ENCODE measurements at places on chromosomes 12 and 14.

GRCh38 chr12:10690906-10691305, 17.1 kb upstream of the STYK1 start:
- no peak for DNase-seq

DNA sequence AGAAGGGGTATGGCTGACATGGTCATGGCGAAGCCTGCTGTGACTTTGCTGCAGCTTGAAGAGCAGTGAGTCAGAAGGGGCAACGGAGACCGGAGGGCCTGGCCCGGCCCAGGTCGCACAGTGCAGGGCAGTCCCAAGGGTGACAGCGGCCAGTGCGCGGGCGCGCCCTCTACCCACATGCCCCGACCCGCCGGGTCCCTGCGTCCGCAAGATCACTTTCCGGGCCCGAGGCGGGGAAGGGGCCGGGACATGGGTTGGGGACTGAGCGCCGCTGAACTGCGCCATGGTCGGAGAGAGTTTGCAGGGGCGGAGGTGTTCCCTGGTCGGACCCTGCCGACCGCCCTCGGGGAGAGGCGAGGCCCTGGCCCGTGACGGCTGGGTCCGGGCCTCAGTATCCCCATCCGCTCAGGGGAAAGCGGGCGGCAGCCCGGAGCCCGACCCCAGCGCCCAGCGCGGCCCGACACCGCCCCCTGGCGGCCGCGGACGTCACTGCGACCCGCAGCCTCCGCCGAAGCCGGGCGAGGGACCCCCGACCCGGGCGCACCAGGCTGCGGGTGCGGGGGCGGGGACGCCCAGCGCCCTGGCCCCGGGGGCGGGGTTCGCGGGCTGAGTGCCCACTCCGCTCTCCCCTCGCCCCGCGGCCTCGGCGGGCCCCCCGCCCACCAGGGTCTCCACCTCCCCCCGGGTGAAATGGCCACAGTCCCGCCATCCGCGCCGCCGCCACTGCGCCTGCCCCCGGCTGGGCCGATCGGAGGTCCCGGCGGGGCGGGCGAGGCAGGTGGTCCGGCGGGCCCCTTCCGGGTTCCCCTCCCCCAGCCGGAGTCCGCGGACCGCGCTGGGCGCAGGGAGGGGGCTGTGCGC, 7.2 kb upstream of the ANKRD9 start:
- peak; percentile 62 for DNase-seq

DNA sequence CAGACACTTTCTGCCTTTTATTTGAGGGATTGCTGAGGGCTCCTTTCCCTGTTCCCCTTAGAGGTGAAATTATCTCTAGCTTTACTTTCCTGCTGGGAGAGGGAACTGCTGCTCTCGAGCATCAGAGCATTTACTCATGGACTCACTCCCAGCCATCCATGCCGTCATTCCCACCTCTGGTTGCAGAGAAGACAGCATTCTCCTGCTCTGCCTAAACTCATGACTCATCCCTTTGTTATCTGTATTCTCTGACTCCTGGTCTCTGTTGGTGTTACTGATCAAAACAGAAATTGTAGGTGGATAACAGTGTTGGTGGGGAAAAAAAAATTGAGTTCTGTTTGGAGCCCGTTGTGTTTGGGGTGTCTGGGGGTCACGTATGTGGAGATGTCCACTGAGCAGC, 159.3 kb downstream of the TTC8 start:
- no peak for DNase-seq

DNA sequence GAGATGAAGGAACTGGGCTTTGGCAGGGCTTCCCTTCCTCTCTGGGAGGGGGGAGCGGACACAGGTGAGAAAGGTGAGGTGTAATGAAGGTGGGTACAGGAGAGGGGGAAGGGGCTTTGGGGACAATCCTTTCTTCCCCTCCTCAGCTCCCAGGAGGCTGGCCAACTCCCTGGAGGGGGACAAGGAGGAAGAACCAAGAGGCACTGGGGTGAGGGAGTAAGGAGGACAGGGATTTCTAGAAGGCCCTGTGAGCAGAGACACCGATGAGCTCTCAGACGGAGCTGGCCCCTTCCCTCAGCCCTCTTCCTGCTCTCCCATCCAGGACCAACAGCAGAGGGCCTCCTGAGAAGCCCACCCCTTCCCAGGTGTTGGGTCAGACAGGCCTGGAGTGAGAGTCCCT, 53.4 kb downstream of the PLEKHG3 start:
- DNase-seq: no peak

GRCh38 chr14:58362798-58363412, 32.8 kb upstream of the TOMM20L start:
- peak; percentile 49 for DNase-seq

- no peak for DNase-seq
These were observed 70.4 kb downstream of the TMEM116 start for GRCh38 chr12:111942557-111942956.

GRCh38 chr12:94260717-94261116, 112.3 kb downstream of the PLXNC1 start:
- DNase-seq: no peak

GRCh38 chr14:90759370-90760077, 56.7 kb downstream of the TTC7B start:
- DNase-seq: no peak

- DNase-seq: no peak
These were observed 13.3 kb downstream of the RAP1B start for GRCh38 chr12:68623984-68624383.

DNA sequence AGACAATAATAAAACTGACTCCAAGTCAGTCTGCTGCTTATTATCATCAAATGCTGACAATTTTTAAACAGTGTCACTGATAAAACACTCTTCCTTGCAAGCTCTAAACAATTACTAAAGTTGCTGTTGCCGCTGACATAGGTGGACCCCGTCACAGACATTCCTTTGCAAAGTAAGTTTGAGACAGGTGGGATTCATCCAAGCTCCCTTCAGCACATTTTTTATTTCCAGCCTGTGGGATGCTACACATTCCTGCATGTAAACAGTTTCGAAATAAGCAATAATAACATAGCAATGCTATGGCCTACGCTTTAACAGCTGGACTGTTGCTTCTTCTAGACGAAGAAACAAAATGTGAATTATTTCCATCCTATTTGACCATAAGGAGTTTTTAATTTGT, 85.4 kb upstream of the HIF1A start:
- DNase-seq: no peak

DNA sequence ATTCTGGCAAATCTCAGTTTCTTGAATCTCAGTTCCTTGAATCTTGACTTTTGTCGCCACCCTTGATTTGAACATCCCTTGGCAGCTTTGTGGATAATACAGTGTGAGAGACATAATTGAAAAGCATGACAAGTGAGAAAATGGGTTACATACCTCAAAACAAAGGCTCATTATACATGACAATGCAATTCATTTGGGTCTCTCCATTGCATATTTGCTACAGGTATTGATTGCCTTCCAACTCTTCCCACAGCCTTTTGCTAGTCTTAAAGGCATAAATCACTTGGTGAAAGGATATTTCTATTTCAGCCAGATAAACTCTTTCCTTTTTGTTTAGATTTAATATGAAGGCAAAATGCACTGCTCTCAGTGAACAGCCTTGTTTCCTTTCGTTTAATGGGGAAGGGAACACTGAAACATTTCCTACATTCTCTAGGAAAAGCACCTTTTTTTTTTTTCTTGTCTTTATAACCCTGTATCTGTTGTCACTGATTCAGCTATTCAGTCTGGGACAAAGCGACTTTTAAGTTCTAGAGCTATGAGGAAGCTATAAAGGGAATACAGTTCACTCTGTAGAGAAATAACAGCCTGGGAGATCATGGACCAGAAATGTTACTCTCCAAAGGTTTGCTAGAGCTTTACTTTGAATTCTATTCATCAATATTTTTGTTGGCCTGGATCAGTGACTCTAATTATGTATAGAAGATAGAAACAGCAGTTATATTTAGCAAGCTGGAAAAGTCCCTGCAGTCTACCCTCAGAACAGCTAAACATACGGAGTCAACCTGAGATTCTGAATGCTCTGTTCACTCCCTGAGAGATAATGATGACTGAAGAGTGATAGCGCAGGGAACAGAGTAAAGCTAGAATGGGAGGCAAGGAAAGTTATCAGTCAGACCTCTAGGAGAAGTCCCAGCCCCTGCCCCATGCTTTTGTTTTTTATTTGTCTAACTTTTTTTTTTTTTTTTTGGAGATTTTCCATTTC, 311.4 kb downstream of the RGS6 start:
- DNase-seq: no peak

DNA sequence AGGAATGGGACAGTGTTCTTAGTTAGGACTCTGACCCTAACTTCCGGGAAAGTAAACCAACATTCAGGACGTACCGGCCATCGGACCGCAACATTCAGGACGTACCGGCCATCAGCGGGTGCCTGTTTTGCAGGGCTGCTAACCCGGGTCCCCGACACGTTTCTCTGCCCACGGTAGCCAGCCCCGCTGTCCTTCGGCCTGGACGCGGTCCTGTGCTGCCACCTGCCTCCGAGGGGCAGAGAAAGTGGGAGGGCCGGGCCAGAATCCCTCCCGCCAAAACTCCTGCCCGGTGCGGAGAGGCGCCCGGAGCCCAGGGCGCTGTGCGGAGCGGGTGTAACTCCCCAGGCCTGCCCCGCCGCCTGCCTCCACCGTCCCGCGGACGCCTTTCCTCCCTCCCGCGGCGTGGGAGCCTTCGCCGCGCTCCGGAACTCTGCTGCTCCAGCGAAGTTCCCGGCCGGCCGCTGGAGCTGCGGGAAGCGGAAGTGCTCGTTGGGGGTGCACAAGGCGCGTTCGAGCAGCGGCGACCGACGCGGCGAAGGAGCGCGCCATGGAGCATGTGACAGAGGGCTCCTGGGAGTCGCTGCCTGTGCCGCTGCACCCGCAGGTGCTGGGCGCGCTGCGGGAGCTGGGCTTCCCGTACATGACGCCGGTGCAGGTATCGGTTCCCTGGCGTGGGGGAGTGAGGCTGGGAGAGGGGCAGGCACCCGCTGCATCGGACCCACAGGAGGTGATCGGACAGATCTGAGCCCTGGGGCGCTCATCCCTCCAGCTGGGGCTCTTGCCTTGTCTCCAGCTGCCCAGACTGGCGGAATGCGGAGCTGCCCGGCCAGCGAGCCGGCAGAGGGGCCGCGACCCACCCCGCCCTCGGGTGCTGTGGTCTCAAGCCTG, at the start of gene DDX55:
Gene DDX55 (plus strand): TSS at position 498 of the 888 bp plus-strand sequence. CDS start 50 bp downstream, at position 548.
- peak; percentile 62 for DNase-seq

GRCh38 chr12:80936353-80936641, 1.4 kb downstream of the LIN7A start:
- no peak for DNase-seq

DNA sequence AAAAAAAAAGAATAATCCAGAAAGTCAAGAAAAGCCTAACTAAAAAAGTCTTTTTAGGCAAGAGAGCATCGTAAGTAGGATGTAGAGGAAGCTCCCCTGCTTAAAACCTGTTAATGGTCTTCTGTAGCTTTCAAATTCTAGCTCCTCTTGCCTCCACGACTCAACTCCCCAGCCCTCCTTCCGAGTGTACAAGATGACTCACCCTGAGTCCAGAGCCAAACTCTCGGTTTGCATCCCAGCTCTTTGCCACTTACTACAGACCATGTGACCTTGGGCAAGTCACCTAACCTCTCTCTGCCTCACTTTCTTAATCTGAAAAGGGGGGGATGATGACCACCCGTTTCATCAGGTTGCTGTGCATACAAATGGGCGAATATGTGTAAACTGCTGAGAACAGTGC, 460.4 kb downstream of the DPF3 start:
- no peak for DNase-seq

DNA sequence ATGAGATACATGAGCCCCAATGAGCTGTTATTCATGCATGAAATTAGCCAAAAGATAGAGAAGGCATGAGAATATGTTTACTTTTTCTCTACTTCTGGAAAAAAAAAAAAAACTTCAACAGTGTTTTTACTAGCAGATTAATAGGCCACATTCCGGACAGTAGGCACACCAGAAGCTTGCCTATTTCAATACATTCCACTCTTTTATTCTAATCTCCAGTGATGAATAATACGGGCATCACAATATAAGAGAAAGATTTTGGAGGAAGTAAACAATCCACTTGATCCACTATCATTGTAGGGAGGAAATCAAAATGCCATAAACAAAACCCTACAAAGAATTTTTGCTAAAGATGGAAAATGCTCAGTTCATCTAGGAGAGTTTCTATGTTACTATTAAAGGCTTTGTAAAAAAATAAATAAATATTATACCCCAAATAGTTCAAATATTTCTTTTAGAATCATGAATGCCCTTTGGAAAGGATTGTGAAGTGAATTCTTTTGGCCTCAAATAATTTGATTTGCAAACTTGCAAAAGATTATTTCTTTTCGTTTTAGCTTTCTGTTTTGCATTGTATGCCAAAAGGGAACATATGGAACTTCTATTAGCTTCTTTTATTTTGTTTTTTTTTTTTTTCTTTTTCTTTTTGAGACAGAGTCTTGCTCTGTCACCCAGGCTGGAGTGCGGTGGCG, 232.6 kb downstream of the EPS8 start:
- no peak for DNase-seq

- DNase-seq: peak; percentile 42
These were observed 6.7 kb downstream of the CDKN1B start for GRCh38 chr12:12723681-12724420.

DNA sequence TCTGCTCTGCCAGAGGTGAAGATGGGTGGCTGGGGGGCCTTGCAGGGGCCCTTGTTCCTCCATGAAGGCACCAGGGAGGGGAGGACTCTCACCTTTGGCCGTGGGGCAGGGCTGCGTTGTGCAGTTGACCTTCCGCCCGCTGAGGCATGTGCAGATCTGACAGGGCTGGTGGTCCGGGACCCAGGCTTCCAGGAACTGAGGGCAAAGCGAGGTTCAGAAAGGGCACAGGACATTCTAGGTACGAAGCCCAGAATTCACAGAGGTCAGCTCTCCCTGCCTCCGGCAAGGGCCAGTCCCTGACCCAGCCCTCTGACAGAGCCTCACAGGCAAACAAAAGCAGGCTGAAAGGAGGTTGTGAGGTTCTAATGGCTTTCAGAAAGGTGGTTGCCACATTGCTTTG, 40.4 kb upstream of the ANO2 start:
- DNase-seq: no peak

DNA sequence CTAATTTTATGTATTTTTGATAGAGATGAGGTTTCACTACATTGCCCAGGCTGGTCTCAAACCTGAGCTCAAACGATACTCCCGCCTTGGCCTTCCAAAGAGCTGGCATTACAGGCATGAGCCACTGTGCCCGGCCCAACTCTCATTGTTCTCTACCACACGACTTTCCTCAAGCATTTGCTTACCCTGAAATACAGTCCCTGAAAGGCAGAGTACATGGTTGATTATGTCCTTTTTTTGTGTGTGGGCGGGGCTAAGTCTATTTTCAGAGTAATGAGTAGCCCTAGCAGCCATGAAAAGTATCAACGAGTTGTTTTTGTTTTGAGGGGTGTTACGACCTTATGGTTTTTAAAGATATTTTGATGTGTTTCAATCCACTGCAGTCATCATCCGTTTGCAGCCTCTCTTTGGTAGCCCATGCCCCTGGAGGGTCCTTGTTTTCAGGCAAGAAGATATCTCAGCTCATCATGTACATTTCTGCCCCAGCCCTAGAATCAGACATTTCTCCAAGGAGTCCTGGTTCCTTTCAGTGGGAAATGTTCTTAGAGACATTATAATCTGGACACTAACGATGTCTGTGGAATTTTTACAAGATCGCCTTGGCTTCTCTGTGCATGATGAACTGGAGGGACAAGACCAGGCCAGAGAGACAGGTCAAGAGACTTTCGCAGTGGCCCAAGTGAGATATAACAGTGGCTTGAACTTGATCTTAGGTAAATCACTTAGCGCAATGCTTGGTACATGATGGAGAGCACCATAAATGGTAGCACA, 8.7 kb downstream of the ACACB start:
- no peak for DNase-seq

- no peak for DNase-seq
These were observed 461.0 kb downstream of the FOXG1 start for GRCh38 chr14:29227631-29228030.

Data from NCI-H1092 treated with DMSO at 0.1 percent for 48 hours (cell line).